ENCODE measurements at places on chromosomes 6 and 20.

GRCh38 chr20:64216036-64216435 is 39.5 kb upstream of the PCMTD2 start:
- DNase-seq: no peak

- no peak for DNase-seq
Observed at GRCh38 chr6:345747-346385, 45.7 kb upstream of the IRF4 start.

- DNase-seq: no peak
Observed at GRCh38 chr6:10682355-10682988, 11.9 kb downstream of the C6orf52 start.

DNA sequence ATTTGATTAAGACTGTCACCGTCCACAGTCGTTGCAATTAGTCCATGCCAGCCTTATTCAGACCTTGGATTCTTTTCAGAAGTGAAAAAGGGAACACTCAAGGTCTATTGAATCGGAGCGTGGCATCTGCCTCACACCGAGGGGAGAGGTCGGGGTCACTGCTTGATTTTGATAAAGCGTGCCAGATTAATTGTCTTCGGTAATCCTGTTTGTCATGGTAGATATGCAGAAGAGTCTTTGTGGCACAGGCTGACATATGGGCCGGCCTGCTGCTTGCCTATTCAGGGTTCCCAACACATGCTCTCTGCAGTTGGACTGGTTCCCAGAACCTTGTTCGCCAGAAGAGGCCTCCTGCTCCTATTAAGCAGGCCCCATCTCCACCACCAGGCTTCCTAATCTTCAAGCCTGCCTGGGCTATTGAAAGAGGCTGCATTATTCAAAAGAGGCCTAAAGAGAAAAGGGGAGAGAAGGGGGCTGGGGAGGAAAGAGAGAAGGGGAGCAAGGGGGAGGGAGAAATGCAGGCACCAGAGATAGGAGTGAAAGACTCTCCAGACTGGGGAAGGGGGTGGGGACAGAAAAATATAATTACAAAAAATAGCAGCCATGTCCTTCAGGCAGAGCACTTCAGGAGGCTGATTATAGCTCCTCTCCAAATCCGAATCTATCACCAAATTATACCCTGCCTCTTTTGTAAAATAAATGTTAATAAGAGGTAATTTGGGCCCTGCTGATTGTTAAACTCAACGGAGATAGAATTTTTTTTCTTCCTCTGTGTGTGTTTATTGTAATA is 611.3 kb downstream of the HDGFL1 start:
- DNase-seq: peak; percentile 70

DNA sequence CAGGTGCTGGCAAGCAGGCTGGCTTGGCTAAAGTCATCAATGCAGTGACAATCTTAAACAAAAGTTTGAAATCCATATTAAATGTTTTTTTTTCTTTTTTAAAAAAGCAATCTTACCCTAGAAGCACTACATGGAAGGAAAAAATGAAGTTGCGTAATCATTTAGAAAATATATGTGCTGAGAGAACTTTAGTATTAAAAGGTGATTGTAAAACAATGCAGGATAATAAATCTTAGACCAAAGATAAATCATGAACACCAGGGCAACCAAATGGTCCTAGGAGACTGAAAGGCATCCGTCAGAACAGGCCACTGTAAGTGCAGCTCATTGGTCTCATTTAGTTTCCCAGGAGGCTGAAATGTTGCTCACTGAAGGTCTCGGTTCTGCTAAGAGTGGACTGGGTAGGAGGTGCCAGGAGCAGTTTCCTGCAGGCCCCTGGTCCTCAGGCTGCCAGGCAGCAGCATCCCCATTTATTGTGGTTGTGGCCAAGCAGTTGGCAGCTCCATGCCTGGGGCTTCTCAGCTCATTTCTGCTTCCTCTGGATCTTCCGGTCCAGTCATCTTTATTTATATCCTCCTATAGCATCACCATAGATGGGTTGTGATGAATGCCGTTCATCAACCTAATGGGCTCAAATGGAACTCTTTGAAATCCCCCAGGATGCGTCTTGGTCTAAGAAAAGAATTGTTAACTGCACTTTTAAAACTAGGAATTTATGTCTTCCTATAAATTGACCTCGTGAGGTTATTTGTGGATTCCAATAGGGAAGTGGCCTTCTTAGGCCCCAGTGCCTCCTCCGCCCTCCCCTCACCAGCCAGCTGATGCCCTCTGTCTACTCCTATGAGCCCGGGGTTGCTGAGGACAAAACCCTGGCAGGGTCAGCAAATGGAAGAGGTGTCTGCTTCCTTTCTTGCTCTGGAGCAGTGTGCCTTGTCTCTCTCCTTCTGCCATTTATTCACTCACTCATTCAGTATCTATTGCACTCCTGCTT is 269.0 kb downstream of the UST start:
- DNase-seq: no peak
